ENCODE measurements at places on chromosomes 12 and 14. TPM values are rescaled to one million over a fixed set of nuclear protein-coding genes. Genes with fewer than 3 reads are reported as not detected.
A peak's percentile ranks its signal among the peaks of the same experiment; 100 is the strongest.

The HNF1A gene
- 12.8 TPM for polyA plus RNA-seq

The TAC3 gene
- 1.1 TPM for polyA plus RNA-seq

The NANOG gene
- 0.17 TPM for polyA plus RNA-seq

The FITM1 gene
- polyA plus RNA-seq = 1.6 TPM

The CCDC197 gene
- polyA plus RNA-seq = not detected

The LUM gene
- polyA plus RNA-seq = 48.5 TPM

The SMARCC2 gene
- polyA plus RNA-seq = 130 TPM

The AICDA gene
- 0.44 TPM for polyA plus RNA-seq

The RFX4 gene
- 0.06 TPM for polyA plus RNA-seq

The BDKRB2 gene
- 3.3 TPM for polyA plus RNA-seq

The IRAK3 gene
- 4.7 TPM for polyA plus RNA-seq

The TPPP2 gene
- polyA plus RNA-seq = 3.7 TPM

The GPR68 gene
- 1.9 TPM for polyA plus RNA-seq

The BCL11B gene
- 2.5 TPM for polyA plus RNA-seq

The DEPDC4 gene
- 5.4 TPM for polyA plus RNA-seq

The RD3L gene
- polyA plus RNA-seq = not detected

The PSMB5 gene
- 237 TPM for polyA plus RNA-seq

The OAS2 gene
- 6.6 TPM for polyA plus RNA-seq

The KRT82 gene
- polyA plus RNA-seq = not detected

DNA sequence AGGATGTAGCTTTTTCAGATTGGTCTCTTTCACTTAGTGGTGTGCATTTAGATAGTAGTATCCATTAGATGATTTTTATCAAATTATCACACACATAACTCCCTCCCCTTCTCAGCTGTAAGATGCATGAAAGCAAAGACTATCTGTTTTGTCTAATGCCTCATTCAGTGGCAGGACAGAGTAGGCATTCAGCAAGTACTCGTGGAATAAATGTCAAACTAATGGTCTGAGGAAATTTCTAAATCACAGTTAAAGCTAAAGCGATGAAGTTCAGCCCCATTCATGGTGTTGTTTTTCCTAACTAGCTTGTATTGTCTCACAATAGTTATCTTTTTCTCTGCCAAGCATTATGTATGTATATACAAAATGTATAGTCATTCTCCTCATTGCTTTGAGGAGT lies 16.1 kb downstream of the CCNK start:
- no peak for DNase-seq

DNA sequence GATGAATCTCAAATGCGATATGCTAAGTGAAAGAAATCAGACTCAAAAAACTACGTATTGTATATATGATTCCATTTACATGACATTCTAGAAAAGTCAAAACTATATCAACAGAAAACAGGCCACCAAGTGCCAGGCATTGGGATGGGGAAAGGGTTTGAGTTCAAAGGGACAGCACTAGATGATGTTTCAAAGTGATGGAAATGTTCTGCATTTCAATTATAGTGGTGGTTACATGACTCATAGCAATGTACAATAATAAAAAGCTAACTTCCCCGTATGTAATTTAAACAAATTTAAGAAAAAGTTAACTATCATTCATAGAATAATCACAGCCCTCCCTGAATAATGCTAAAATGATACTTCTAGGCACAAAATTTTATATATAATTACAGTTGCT lies 13.5 kb downstream of the HECTD1 start:
- no peak for DNase-seq

DNA sequence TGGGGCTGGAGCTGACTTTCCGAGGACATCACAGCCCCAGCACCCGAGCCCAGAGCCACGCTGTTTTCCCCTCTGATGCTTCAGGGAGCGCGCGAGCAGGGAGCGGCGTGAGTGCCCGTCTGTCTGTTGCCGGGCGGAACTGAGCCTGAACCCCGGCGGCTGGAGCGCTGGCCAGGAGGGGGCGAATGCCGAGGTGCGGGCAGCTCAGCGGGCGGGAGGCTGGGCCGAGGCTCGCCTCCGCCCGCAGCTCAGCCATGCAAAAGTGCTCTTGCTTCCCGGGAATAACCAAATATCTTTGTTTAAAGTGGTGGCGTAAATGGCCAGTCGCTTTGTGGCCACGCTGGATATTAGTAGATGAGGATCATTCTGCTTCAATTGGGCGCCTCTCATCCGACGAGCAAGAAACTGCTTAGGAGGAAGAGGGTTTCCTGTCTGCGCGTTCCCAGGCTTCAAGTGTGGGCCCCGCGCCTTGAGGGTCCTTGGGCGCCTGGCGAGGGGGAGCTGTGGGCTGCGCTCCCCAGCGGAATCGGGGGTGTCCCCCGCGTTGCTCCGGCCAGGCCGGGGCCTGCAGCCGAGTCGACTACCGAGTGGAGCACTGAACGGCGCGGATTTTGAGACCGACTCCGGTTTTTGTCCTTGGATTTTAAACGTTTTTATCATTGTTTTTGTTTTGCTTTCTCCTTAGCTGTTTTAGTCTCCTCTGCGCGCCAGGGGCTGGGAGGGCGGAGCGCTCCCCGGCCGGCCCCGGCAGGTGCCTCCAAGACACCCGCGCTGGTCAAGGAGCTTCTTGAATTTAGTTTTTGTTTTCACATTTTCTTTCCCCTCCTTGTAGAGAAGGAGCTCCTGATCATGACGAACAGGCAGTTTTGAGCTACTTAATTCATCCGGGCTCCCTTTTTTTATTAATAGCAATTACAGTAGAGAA lies 831 bp upstream of the NKX2-1 start:
- no peak for DNase-seq

DNA sequence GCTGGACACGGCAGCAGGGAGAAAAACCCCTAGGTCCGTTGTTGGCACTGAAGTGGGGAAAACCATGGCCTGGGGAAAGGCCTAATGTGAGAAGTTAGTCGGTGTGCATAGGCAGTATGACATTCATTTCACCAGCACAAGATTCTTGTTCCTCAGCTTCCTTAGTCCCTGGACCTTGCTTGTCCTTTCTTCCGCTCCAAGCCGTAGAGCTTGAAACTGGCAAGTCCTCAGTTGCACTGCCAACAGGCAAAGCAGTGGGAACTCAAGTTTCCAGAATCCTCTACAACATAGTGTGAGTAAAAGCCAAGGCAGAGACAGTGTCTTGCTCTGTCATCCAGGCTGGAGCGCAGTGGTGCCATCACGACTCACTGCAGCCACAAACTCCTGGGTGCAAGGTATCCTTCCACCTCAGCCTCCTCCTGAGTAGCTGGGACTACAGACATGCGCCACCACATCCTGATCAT lies 138.5 kb upstream of the AMIGO2 start:
- no peak for DNase-seq

DNA sequence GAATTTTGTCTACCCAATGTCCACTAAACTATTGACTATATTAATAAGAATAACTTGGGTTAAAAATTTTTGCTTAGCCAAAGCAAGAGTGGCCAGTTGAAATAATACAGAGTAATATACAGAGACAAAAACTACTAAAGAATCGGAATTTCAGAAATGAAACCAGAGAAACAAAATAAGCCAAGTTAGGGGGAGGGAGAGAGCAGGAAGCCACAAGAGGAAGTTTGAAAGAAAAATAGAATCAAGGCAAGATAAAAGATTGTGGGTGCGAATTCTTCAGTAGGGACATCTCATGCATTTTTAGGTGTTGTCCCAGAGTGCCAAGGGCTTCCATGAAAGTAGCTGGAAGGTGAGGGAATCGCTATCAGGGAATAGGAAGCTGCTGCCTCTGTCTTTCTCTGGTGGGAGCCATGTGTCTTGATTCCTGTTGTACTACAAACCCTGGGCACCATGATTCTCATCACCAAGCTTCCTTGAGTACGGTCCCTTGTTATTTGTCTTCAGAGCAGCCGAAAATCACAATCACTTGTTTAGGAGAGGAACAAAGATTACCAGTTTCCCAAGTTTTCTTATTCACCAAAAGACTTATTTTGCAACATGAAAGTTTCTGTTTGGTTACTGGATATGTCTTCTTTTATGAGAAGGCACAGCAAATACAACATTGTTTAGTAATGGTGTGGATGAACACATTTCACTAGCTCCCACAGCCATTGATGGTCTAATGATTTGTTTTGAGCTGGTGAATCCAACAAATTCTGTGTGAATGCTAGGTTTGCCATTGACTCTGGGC lies 16.7 kb downstream of the NEUROD4 start:
- no peak for DNase-seq

- no peak for DNase-seq
Measured at GRCh38 chr14:57326253-57326652, 57.5 kb downstream of the AP5M1 start.

GRCh38 chr14:100100032-100100703 lies 34.9 kb downstream of the EVL start:
- no peak for DNase-seq

GRCh38 chr12:69645031-69645430 lies 34.3 kb upstream of the LRRC10 start:
- no peak for DNase-seq

GRCh38 chr14:20551606-20552005 lies 9.2 kb downstream of the RNASE9 start:
- no peak for DNase-seq

GRCh38 chr14:72237722-72238666 lies 305.8 kb downstream of the RGS6 start:
- DNase-seq = no peak

DNA sequence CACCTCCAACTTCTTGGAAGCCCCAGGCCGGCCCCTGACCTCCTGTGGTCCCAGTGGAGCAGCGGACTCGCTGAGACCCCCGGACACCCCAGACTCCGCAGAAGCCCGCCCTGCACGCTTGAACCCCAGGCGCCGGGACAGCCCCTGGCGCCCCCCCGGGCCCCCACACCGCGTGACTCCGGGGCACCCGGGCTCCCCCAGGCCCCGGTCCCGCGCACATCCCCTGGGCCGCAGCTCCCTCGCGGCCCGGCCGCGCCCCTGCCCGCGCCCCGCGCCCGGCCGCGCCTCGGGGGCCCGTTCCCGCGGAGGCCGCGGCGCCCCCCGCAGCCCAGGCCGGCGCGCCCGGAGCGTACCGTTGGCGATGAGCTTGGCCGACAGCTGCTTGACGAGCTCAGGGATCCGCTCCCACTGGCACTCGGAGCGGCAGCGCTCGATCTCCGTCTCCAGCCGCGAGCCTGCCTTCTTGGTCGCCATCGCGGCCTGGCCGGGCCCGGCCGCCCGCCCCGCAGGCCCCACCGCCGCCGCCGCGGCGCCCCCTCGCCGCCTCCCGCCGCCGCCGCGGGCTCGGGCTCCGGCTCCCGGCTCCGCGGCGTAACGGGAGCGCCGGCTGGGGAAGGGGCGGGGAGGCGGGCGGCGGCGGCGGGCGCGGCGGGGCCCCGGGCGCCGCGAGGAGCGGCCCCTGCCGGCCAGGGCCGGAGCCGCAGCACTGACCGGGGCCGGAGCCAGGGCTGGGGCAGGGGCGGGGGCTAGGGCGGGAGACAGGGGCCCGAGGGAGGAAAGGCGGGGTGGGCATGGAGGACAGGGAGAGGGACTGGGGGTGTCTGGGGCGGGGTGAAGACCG lies at the start of gene TTC7B:
TTC7B (minus strand) TSS at position 609 of the 841 bp plus-strand sequence; CDS start at position 474, 135 bp downstream.
- peak; percentile 30 for DNase-seq

DNA sequence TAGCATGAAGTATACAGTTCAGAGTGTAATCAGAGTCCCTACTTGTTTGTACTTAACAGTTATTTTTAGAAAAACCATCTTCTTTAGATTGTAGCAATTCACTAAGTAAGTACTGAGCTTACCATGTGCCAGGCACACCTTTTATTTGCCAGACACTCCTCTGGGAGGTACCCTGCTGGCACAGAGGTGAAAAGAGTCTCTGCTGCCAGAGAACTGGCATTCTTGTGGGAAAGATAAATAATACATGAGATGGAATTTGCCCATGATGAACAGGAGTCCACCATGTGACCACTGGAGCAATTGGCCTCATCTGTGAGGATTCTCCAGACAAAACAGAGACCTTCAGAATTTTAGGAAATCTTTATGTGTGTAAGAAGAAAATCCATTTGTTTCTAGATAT lies 199.3 kb upstream of the SLC16A7 start:
- no peak for DNase-seq

- no peak for DNase-seq
Measured at GRCh38 chr12:25924491-25925001, 33.9 kb upstream of the RASSF8 start.

- DNase-seq = no peak
Measured at GRCh38 chr12:61138415-61138759, 1121.8 kb upstream of the USP15 start.

DNA sequence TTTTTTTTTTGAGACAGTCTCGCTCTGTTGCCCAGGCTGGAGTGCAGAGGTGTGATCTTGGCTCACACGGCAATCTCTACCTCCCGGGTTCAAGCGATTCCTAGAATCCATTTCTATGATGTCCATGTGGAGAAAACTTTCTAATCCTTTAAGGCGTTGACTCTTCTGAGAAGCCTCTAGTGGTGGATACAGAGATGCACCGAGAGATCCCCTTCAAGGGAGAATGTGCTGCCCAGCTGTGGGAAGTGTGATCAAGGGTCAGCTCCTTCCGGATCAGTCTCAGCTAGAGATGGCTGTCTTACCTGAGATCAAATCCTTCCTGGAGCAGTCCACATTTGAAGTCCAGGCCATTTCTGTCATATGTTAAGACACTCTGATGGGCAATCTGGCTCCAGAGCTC lies 92.7 kb upstream of the HECTD1 start:
- DNase-seq = no peak

- DNase-seq = no peak
Measured at GRCh38 chr14:84546236-84546635, 983.7 kb upstream of the FLRT2 start.

- no peak for DNase-seq
Measured at GRCh38 chr14:70784886-70785285, 24.4 kb downstream of the MAP3K9 start.

GRCh38 chr12:59499774-59500173 lies 96.1 kb upstream of the SLC16A7 start:
- DNase-seq = no peak

DNA sequence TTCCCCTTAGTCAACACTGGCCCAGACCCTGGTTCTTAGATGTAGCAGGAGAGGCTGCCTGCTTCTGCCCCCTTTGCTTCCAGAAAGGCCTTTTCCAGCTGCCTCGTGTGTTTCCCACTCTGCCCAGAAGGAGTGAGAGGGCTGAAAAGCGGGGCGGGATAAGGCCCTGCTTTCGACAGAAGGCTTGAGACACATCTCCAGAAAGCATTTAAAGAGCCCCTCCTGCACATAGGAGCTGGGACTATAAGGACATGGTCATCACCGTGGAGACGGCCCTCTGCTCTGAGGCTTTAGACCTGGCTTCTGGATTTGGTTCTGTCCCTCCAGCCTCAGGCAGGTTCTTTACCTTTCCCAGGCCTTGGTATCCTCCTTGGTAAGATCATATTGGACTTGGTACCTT lies 11.9 kb downstream of the CALM1 start:
- DNase-seq = no peak

GRCh38 chr14:75654127-75654732 lies 6.4 kb downstream of the ERG28 start:
- DNase-seq = peak; percentile 58

- no peak for DNase-seq
Measured at GRCh38 chr14:53034688-53035230, 83.9 kb upstream of the FERMT2 start.

DNA sequence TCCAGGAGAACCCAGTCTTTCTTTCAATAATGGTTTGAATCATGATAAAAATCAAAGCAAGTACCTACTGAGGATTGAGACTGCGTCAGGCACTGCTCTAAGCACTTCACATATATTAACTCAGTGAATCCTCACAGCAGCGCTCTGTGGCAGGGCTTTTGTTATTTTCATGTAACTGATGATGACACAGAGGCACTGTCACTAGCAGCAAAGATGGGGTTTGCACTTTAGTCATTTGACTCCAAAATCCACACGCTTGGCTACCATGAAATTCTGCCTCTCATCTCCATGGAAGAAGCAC lies 98.8 kb upstream of the GSC start:
- DNase-seq = no peak

GRCh38 chr14:61188978-61189808 lies 91.9 kb downstream of the TMEM30B start:
- DNase-seq = no peak

- DNase-seq = no peak
Measured at GRCh38 chr12:109880938-109881337, 597 bp upstream of the GLTP start.
